Islet precursor cell (in vitro differentiated cells): ENCODE measurements at places on chromosomes 12 and 14.

GRCh38 chr14:88683119-88683518 lies 109.6 kb downstream of the EML5 start:
- DNase-seq: no peak

- peak; percentile 81 for DNase-seq
Measured at GRCh38 chr14:101235335-101236103, 325.8 kb upstream of the DIO3 start.

- DNase-seq: peak; percentile 93
Measured at GRCh38 chr12:117025481-117026151, 73.6 kb downstream of the TESC start.

- no peak for DNase-seq
Measured at GRCh38 chr14:89427426-89428172, 10.6 kb upstream of the FOXN3 start.

- DNase-seq: peak; percentile 54
Measured at GRCh38 chr14:30214461-30215090, 286.9 kb upstream of the PRKD1 start.

DNA sequence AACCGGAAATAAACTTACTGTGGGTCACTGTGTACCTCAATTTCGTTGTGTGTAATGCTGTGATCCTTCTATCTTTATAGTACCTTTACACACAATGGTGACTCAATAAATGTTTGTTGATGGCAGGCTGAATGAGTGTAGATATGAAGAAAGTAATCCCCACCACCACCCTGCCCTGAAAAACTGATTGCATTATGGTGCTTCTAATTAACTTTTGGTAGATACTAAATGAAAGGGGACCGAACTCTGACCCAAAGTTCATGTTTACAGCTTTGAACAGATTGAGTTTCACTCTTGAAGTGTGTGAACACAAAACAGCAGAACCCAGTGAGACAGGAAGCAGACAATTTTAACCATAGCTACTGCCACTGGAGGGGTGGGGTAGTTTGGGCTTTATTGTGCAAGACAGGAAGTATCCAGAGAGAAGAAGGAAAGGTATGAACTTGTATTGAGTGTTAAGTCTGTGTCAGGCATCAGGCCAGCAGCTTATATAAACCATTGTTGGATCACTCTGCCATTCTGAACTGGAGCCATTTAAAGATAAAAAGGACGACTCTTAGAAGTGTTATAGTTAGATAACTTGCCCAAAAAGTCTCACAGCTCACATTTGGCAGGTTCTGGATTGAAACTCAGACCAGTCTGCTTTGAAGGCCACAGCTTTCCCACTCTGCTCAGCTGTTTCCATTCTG lies 197.0 kb upstream of the AMIGO2 start:
- DNase-seq: peak; percentile 73

DNA sequence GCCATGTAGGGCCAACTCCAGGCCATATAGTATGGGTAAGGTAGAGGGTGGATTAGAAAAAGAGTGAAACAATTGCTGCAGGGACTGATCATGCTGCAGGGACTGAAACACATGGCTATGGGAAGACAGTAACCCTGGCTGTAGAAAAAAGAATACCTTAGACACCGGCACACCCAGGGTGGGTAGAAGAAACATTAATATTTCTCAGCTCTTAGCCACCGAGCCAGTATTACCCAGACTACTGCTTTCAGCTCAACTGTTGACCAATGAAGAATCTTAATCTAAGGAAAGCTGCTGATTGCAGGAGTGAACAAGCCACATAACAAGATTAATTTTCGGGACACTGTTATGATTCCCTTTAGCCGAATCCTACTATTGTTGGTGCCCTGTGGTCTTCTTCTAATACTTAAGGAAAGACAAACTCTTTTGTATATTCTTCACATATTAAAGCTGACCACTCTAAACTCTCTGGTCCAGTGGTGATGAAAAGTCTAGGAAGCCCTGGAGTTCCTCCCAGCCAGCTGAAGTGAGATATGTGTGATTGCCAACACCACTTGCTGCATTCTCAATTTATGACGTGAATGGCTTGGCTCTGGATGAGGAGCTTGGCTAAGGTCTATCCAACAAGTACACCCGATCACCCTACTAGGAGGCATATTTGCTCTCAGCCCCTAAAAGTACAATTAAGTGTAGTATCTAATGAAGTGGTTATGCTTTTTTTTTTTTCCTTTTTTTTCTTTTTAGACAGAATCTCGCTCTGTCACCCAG lies 69.2 kb downstream of the NOVA1 start:
- no peak for DNase-seq

GRCh38 chr14:32080001-32080510 lies 3.0 kb downstream of the ARHGAP5 start:
- no peak for DNase-seq

- DNase-seq: no peak
Measured at GRCh38 chr12:106893451-106893850, 62.3 kb upstream of the TMEM263 start.

GRCh38 chr14:56149151-56149550 lies 30.9 kb downstream of the PELI2 start:
- DNase-seq: no peak

- DNase-seq: no peak
Measured at GRCh38 chr14:91835197-91835919, 32.0 kb downstream of the TC2N start.

DNA sequence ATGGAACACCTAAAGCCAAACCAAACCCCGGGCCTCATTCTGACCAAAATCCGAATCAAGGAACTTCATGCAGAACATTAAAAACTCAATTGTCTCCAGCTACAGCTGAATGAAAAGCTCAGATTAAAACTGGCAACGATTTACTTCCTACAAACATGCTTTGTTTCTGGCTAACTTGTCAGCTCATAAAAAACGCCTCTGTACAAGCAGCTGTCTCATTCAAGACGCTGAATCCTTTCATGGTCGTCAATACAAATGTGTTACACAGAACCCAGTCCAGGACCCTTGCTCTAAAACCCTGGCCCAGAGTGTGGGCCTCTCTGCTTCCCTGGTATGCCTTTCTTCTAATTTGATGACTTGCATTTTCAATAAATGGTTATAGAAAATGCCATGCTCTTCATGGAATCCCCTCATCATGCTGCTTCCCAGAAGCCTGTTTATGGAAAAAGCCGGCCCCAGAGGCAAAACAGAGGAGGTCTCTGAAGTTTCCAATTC lies 183.1 kb downstream of the PHLDA1 start:
- DNase-seq: no peak

- DNase-seq: no peak
Measured at GRCh38 chr14:91844029-91844428, 23.3 kb downstream of the TC2N start.

- DNase-seq: no peak
Measured at GRCh38 chr14:50985124-50985858, 41.0 kb upstream of the PYGL start.

DNA sequence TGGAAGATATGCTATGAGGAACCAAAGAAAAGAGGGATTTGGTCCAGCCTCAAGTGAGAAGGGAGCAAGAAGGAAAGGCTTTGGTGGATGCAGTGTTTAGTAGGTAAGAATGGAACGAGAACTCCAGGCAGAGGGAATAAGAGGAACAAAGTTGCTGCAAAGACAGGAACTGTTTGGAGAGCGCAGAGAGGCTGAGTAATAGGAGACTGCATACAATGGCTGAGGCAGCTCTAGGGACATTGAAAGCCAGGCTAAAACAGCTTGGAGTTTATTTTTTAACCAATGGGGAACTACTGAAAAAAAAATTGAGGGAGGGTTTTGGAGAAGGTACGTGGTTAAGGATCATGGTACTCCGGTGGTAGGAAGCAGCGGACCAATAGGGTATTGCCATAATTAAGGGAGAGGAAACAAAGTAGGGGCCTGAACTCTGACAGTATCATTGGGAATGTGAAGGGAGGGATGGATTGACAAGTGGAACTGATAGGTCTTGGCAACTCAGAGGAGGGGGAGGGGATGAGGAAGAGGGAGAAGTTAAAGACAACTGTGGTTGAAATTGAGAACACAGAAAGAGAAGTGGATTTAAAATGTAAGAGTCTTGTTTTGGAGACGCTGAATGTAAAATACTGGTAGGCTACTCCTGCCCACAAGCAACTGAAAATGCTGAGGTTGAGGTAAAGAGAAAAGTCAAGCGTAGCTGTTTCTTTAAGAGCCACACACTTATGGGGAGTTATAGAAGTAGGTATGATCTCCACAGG lies 4.8 kb downstream of the ASCL4 start:
- DNase-seq: no peak
